ENCODE measurements at places on chromosomes 3 and 15. TPM values are rescaled to one million over a fixed set of nuclear protein-coding genes. Genes with fewer than 3 reads are reported as not detected.
A peak's percentile ranks its signal among the peaks of the same experiment; 100 is the strongest.

Gene FAM3D
- total RNA-seq: not detected

Gene MKRN3
- 6.4 TPM for total RNA-seq

Gene CACNA2D2
- 16.1 TPM for total RNA-seq

Gene WHAMM
- 11.0 TPM for total RNA-seq

Gene LMAN1L
- 4.3 TPM for total RNA-seq

Gene CHRNA5
- 4.4 TPM for total RNA-seq

Gene NR1I2
- total RNA-seq: 0.74 TPM

Gene HHATL
- 7.2 TPM for total RNA-seq

Gene C15orf62
- total RNA-seq: not detected

GRCh38 chr3:115595611-115596275 is 27.6 kb upstream of the GAP43 start:
- no peak overlapping the region for H3K27ac ChIP-seq
- H3K4me1 ChIP-seq: no peaks in the 10 kb centered on the region
- H3K4me3 ChIP-seq: no peak overlapping the region

GRCh38 chr3:183309276-183309675 is 56.2 kb downstream of the B3GNT5 start:
- no peaks in the 10 kb centered on the region for H3K27me3 ChIP-seq
- no peaks in the 10 kb centered on the region for H3K36me3 ChIP-seq
- no peak for DNase-seq
- no peaks in the 10 kb centered on the region for H3K4me1 ChIP-seq
- H3K4me3 ChIP-seq: no peak overlapping the region
- H3K27ac ChIP-seq: no peak overlapping the region

DNA sequence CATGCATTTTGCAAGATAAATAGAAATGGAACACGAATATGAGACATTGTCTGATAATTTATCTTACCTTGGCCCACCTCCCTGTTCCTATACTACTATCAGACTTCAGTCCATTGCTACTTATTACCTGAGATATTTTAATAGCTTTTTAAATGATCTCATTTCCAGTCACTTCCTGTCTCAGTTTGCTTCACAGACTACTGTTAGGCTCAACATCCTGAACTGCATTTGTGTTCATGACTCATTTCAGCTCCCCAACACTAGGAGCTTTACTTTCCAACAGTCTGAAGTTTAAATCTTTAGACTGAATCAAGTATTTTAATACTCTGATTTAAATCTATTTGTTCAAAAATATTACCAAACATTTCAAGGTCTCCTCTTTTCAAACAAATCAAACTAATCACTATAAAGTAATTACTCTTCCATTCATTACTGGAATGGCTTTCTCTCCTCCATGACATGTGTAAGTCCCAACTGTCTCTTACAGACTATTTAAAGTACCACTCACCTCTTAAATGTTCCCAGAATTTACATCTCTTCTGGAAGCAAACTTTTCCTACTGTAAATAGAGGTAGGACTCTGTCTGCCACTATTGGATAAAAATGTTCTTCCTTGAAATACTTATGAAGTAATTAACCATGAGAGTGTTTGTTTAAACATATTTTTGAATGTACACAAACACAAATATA is 1277.6 kb downstream of the ZPLD1 start:
- H3K4me3 ChIP-seq: no peak overlapping the region
- H3K27me3 ChIP-seq: no peaks in the 10 kb centered on the region
- no peak for DNase-seq

DNA sequence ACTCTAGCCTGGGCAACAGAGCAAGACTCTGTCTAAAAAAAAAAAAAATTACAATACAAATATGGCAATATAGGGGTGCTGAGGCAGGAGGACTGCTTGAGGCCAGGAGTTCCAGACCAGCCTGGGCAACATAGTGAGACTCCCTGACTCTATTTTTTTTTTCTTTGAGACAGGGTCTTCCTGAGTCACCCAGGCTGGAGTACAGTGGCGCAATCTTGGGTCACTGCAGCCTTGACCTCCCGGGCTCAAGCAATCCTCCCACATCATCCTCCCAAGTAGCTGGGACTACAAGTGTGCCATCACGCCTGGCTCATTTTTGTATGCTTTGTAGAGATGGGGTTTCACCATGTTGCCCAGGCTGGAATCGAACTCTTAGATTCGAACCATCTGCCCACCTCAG is 17.3 kb upstream of the RAB11A start:
- no peaks in the 10 kb centered on the region for H3K27me3 ChIP-seq
- H3K27ac ChIP-seq: no peak overlapping the region
- H3K4me3 ChIP-seq: no peak overlapping the region
- no peak for DNase-seq
- H3K36me3 ChIP-seq: no peaks in the 10 kb centered on the region

GRCh38 chr3:185399737-185400667 is 37.1 kb downstream of the MAP3K13 start:
- no peak for DNase-seq
- H3K4me3 ChIP-seq: no peak overlapping the region
- no peaks in the 10 kb centered on the region for H3K27me3 ChIP-seq
- no peaks in the 10 kb centered on the region for H3K36me3 ChIP-seq
- peaks cover 5% of the 10 kb centered on the region for H3K4me1 ChIP-seq

DNA sequence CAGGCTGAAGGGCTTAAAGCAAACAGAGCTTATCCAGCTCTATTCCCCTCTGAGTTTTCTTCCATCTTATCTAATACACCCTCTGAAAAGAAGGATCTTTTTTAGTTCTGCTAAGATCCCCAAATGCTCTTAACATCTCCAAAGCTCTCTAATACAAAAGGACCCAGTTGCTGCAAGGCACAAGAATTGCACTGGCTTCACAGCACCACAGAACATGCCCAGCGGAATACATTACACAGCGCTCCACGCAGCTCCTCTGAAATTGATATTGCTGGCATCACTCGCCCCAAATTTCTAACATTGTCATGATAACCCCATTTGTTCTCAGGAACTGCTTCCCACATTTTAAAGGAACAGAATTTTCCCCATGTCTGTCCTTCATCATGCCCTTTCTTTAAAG is 210.1 kb downstream of the RORA start:
- no peak overlapping the region for H3K4me3 ChIP-seq
- no peak for DNase-seq
- no peaks in the 10 kb centered on the region for H3K36me3 ChIP-seq

GRCh38 chr3:43997316-43997715 is 244.4 kb upstream of the TOPAZ1 start:
- H3K4me1 ChIP-seq: peaks cover 29% of the 10 kb centered on the region
- no peak overlapping the region for H3K27ac ChIP-seq
- no peaks in the 10 kb centered on the region for H3K27me3 ChIP-seq
- H3K36me3 ChIP-seq: no peaks in the 10 kb centered on the region
- no peak for DNase-seq

- peaks cover 34% of the 10 kb centered on the region for H3K4me1 ChIP-seq
- H3K27ac ChIP-seq: no peak overlapping the region
- no peaks in the 10 kb centered on the region for H3K36me3 ChIP-seq
These were observed 95.0 kb downstream of the VGLL4 start for GRCh38 chr3:11548721-11549131.

- no peaks in the 10 kb centered on the region for H3K36me3 ChIP-seq
- H3K27me3 ChIP-seq: no peaks in the 10 kb centered on the region
- no peak for DNase-seq
- no peaks in the 10 kb centered on the region for H3K4me1 ChIP-seq
- no peak overlapping the region for H3K4me3 ChIP-seq
- no peak overlapping the region for H3K27ac ChIP-seq
These were observed 229.2 kb upstream of the ST8SIA2 start for GRCh38 chr15:92164327-92165000.

- no peak overlapping the region for H3K4me3 ChIP-seq
- H3K4me1 ChIP-seq: peaks cover 23% of the 10 kb centered on the region
- H3K36me3 ChIP-seq: no peaks in the 10 kb centered on the region
- H3K27me3 ChIP-seq: no peaks in the 10 kb centered on the region
These were observed 12.0 kb downstream of the KLF15 start for GRCh38 chr3:126345231-126345630.

DNA sequence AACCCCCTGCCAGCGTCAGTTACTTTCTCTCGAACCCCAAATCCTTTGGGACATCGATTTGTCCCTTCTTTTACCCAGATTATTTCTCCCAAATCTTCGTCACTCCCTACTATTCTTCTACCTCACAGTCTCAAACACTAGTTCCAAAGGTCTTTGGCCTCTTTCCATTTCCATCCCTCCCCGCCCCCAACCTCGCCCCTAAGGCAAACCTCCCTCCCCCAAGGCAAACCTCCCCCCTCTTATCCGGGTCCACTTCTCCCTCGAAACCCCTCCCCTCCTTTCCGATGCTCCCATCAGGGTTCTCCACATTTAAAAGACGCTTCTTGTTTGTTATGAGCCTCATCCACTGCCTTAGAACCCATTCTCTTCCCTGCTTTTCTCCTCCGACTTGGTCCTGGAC is 583 bp downstream of the EAF1 start:
- H3K27me3 ChIP-seq: no peaks in the 10 kb centered on the region
- peak overlapping the region; percentile 98 for H3K4me3 ChIP-seq
- H3K27ac ChIP-seq: peak overlapping the region; percentile 69
- H3K36me3 ChIP-seq: no peaks in the 10 kb centered on the region
- H3K4me1 ChIP-seq: peaks cover 18% of the 10 kb centered on the region

GRCh38 chr3:106675451-106675850 is 701.8 kb upstream of the CCDC54 start:
- H3K27me3 ChIP-seq: no peaks in the 10 kb centered on the region
- no peaks in the 10 kb centered on the region for H3K36me3 ChIP-seq
- H3K27ac ChIP-seq: no peak overlapping the region
- no peaks in the 10 kb centered on the region for H3K4me1 ChIP-seq
- no peak overlapping the region for H3K4me3 ChIP-seq

- DNase-seq: no peak
- H3K36me3 ChIP-seq: no peaks in the 10 kb centered on the region
- no peak overlapping the region for H3K4me3 ChIP-seq
- no peaks in the 10 kb centered on the region for H3K4me1 ChIP-seq
- no peak overlapping the region for H3K27ac ChIP-seq
These were observed 647.7 kb downstream of the ZPLD1 start for GRCh38 chr3:103082501-103082900.

DNA sequence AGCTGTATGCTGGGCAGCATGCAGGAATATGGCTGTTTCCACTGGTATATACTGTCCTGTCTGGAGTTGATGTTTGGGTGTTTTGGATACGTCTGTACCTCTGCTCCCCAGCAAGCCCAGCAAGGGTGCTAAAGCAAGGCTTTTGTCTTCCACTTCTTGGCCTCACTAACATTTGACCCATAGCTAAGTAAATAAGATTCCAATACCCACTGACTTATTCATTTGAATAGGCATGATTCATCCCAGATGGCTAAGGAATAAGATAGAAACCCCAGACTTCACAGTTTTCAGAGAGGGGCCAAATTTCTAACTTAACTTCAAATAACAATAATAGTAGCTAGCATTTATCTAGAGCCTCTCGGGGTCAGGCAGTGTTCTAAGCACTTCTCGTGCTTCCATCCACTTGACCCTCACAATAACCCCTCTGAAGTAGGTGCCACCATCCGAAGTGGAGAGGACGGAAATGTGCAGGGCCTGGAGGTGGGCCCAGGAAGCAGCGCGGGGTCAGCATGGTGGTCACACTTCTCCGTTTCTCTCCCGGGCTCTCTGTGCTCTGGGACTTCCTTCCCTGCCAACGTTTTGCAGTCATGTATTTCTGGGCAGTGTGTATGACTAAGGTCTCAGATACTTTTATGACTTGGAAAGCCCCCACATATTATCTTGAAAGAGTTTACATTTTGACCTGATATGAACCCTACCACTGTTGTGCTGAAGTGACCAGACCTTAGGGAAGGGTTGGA is 39.3 kb downstream of the LRRK1 start:
- no peak overlapping the region for H3K27ac ChIP-seq
- no peaks in the 10 kb centered on the region for H3K27me3 ChIP-seq
- peaks cover 3% of the 10 kb centered on the region for H3K4me1 ChIP-seq
- H3K36me3 ChIP-seq: no peaks in the 10 kb centered on the region

DNA sequence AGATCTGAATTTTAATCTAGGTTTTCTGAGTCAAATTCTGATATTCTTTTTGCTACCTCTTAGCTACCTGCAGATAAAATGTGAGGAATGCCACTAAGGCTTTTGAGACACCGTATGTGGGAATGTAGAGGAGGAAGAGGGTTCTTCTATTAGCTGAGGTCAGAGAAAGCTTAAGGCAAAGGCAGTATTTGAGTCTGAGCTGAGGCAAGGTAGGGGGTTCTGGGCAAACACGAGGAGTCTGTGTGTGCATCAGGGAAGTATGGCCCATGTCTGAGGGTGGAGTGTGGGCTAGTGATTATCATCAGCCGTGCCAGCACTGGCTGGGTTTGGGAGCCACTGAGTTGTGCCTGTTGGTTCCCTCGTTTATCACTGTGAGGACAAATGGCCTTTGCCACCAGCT is 181.1 kb downstream of the SOX2 start:
- no peaks in the 10 kb centered on the region for H3K27me3 ChIP-seq
- no peak for DNase-seq
- H3K36me3 ChIP-seq: no peaks in the 10 kb centered on the region
- no peaks in the 10 kb centered on the region for H3K4me1 ChIP-seq
- no peak overlapping the region for H3K27ac ChIP-seq
- no peak overlapping the region for H3K4me3 ChIP-seq

GRCh38 chr15:42716626-42717025 is 20.3 kb downstream of the CDAN1 start:
- H3K27ac ChIP-seq: no peak overlapping the region
- DNase-seq: no peak
- H3K4me1 ChIP-seq: peaks cover 2% of the 10 kb centered on the region
- H3K27me3 ChIP-seq: no peaks in the 10 kb centered on the region
- no peaks in the 10 kb centered on the region for H3K36me3 ChIP-seq

GRCh38 chr3:160950542-160950941 is 154.6 kb downstream of the B3GALNT1 start:
- no peak for DNase-seq
- no peak overlapping the region for H3K4me3 ChIP-seq

DNA sequence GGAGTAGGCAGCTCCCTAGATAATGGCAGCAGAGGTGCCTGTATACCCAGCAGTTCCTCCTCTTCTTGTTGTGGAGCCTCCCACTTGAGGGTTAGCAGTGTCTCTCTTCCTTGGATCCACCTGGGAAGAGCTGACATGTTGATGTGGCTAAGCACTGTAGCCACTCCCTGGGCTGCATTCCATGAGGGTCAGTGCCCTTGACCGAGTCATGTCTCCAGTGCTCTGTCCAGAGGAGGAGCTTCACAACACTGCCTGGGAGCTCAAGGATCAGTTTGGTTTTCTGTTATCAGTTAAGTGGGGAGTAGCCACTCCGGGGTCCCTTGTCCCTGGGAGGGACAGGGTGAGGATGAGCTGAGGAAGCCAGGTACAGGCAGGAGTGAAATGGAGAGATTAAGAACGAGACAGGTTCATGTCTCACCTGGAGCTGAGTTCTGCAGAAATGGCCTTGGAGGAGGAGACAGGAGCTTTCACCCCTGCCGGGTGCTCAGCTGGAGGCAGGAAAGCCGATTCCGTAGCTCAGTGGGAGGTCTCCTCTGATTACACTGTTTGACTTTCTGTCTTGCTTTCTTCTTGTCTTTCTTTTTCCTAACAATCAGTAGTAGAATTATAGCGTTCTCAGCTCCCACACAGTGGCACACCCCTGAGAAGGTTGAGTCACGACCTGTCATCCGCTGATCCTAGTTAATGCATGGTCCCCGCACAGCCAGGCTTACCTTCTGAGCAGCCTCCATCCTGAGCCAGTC is 57.9 kb upstream of the SEC22A start:
- H3K27me3 ChIP-seq: no peaks in the 10 kb centered on the region
- no peaks in the 10 kb centered on the region for H3K36me3 ChIP-seq
- peak; percentile 71 for DNase-seq
- peak overlapping the region; percentile 14 for H3K27ac ChIP-seq

GRCh38 chr15:25691544-25692430 is 171.3 kb downstream of the ATP10A start:
- H3K27ac ChIP-seq: no peak overlapping the region
- H3K27me3 ChIP-seq: no peaks in the 10 kb centered on the region
- H3K4me3 ChIP-seq: no peak overlapping the region
- H3K36me3 ChIP-seq: no peaks in the 10 kb centered on the region
- peak; percentile 31 for DNase-seq
